ENCODE measurements at places on chromosomes 4 and X.

- no peak for DNase-seq
These were observed 318.7 kb downstream of the SLC7A11 start for GRCh38 chr4:137923494-137923893.

GRCh38 chr4:2402048-2402842 is 16.2 kb downstream of the ZFYVE28 start:
- peak; percentile 84 for DNase-seq

- no peak for DNase-seq
These were observed 2141.7 kb upstream of the TENM3 start for GRCh38 chr4:180101348-180102083.

GRCh38 chr4:123616951-123617461 is 220.4 kb downstream of the SPRY1 start:
- DNase-seq = peak; percentile 53

DNA sequence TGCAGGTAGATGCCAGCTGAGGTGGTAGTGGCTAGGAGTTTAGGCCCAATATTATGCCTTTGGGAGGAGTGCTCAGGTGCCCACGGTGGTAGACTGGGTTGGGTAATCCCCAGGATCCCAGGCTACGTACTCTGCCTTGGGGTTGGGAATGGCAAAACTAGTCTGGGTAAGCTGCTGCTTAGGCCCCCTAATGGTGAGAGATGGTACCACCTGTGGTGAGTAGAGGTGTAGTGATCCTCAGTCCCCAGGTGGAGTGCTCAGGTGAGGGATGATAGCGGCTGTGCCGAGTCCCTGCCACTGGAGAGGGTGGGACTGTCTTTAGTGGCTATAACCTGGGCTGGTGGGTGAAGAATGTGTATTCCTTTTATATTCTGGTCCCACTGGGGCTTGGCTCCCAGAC is 75.2 kb downstream of the IL1RAPL2 start:
- DNase-seq = no peak

DNA sequence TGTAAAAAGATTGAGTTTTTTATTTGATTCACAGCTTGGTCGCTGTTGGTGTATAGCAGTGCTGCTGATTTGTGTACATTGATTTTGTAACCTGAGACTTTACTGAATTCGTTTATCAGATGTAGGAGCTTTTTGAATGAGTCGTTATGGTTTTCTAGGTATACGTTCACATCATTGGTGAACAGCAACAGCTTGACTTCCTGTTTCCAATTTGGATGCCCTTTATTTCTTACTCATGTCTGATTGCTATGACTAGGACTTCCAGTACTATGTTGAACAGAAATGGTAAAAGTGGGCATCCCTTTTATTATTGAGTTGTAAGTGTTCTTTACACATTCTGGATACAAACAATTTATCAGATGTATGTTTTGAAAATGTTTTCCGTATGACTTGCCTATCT is 76.0 kb downstream of the ADGRG4 start:
- no peak for DNase-seq

- DNase-seq = no peak
These were observed 15.6 kb downstream of the ENOX2 start for GRCh38 chrX:130887376-130887775.

DNA sequence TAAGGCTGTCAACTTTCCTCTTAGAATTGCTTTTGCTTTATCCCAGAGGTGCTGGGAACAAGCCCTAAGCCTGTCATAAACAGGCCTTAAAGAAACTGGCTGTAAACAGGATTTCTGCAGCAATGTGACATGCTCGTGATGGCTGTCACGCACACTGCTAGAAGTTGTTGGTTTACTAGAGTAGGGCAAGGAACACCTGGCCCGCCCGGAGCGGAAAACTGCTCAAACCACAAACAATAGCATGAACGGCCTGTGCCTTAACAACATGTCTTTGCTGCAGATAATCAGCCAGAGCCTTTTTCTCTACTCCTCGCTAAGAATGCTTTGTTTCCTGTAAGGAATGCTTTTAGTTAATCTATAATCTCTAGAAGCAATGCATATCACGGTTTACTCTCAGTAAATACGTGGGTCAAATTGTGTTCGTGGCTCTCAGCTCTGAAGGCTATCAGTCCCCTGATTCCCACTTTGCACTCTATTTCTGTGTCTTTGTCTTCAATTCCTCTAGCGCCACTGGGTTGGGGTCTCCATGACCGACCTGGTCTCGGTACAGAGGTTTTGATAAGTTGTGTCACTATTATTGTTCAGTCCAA is 318.3 kb downstream of the GLUD2 start:
- DNase-seq = peak; percentile 23

DNA sequence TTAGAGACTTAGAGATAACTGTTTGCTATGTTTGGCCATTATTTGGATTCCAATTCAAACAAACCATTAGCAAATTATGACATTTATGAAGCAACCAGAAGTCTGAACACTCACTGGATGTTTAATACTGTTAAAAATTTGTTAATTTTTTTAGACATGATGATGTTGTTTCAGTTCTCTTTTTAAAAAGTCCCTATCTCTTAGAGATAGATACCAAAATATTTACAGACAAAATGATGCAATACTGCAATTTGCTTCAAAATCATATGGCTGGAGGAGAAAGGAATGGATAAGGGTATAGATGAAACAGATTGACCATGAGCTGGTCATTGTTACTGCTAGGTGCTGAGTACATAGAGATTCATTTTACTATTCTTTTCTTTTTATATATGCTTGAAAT is 534.6 kb downstream of the BCOR start:
- DNase-seq = no peak

- DNase-seq = peak; percentile 62
These were observed at the start of gene MID1 for GRCh38 chrX:10620121-10620699. MID1 (minus strand) TSS chrX:10620585; CDS start chrX:10567547, 53,038 bp downstream.

- no peak for DNase-seq
These were observed 59.2 kb downstream of the ADGRG2 start for GRCh38 chrX:19063030-19063429.

GRCh38 chr4:86896596-86896995 is 4.4 kb upstream of the C4orf36 start:
- DNase-seq = no peak

DNA sequence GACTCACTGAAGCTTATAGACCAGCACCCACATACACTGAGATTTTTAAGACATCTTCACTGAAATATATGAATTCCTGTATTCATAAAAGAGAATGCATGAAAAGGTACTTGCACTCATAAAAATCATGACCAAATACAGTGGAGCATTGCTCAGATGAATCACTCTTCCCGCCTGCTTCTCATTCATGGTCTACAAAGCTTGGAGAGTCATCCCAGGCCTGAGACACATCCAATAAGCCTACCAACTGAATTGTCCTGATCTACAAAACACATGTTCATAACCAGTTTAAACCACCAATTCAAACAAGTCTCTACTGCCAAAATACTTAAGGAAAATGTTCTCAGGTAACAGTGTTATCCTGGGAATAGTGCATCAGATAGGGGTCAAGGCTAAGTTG is 38.1 kb downstream of the PROM1 start:
- DNase-seq = no peak

DNA sequence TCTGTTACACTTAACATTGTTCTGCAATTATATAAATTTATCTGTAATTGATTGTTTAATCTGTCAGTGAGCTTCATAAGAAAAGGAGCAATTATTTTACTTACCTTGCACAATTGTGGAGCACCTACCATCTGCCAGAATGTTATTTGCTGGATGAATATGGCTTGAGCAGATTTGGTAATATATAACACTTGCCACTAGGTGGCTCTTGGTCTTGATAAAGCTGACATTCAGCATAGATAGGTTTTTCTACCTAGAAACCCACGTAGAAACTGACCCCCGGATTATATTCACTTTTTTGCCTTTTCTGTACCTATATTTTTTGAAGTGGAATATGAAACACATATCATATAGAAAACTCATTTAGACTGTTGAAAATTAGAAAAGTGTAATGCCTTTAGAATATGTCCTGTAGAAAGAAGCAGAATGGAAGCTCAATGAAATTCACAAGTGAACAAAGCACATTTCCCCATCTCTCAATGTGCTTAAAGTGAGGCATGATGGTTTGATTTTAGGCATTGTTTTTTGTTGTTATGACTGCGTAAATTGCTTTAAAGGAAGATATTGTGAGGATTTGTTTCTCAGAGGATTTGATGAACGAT is 9.5 kb downstream of the RBPJ start:
- no peak for DNase-seq

DNA sequence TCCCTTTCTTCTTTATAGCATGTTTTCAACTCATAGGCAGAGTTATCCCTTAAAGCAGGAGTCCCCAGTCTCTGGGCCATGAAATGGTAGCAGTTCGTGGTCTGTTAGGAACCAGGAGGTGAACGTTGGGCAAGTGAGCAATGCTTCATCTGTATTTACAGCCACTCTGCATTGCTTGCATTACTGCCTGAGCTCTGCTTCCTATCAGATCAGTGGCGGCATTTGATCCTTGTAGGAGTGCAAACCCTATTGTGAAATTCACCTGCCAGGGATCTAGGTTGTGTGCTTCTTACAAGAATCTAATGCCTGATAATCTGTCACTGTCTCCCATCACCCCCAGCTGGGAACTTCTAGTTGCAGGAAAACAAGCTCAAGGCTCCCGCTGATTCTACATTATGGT is 39.8 kb downstream of the DTHD1 start:
- no peak for DNase-seq

- no peak for DNase-seq
These were observed 83.5 kb upstream of the PPARGC1A start for GRCh38 chr4:23973308-23973855.

- DNase-seq = no peak
These were observed 49.1 kb downstream of the DHRSX start for GRCh38 chrX:2451501-2452316.

- no peak for DNase-seq
These were observed 330.4 kb downstream of the GBA3 start for GRCh38 chr4:23023121-23023520.

DNA sequence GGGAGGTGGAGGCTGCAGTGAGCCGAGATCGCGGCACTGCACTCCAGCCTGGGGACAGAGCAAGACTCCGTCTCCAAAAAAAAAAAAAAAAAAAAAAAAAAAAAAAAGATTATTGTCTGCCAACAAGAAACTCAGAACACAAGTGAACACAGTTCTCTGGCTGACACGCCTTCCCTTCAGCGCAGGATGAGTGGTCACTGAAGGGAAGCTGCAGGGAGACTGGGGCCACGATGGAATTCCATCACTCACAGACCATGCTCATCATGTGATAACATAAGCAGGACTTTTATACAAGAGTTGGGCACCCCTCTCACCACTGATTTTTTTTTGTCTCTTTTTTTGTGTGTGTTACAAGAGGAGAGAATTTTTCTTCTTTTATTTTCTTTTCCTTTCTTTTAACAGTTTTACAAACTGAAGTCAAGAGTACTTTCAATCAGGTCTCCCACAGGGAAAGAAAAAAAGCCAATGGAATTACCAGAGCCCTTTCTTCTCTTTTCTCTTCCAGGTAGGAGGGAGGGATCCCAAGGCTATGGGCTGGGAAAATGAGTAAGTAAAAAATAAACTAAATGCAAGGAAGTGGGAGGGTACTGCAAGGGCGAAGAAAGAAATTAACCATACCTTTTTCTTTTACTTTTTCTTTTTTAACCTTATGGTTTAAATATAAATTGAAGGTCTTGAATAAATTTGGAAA is 435.6 kb downstream of the GPM6A start:
- DNase-seq = no peak

DNA sequence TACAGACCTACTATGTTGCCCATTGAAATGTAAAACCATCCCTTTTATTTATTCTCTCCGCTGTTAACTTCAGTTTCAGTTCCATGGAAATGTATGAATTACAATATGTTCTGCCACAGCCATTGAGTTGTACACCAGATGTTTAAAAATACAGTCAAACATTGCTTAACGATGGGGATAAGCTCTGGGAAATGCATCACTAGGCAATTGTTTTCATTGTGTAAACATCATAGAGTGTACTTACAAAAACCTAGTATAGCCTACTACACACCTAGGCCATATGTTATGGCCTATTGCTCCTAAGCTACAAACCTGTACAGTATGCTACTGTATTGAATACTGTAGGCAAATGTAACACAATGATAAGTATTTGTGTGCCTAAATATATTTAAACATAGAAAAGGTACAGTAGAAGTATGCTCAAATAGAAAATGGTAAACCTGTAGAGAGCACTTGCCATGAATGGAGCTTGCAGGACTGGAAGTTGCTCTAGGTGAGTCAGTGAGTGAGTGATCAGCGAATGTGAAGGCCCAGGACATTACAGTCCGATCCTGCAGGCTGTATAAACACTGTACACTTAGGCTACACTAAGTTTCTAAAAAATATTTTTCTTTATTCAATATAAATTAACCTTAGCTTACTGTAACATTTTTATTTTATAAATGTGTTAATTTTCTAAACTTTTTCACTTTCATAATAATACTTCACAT is 2.7 kb upstream of the PF4V1 start:
- no peak for DNase-seq

DNA sequence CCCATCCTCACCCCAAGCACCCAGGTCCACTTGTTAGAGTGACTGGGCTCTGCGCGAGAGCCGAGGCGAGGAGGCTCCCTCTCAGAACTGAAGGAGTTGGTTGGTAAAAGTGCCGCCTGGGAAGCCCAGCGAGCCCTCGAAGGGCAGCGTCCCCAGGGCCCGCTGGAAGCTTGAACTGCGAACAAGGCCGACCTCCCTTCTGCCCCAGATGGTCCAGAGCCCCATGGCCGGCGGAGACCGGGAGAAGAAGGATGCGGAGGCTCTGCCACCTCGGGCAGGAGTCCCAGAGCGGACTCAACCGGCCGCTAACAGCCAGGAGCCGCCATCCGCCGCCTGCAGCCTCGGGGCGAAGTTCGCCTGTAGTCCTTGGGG is 116.3 kb upstream of the TEX13C start:
- DNase-seq = no peak

- DNase-seq = no peak
These were observed 66.1 kb downstream of the PHKA2 start for GRCh38 chrX:18917831-18918230.

- DNase-seq = no peak
These were observed 330.3 kb downstream of the CBLL2 start for GRCh38 chrX:22603060-22603459.

DNA sequence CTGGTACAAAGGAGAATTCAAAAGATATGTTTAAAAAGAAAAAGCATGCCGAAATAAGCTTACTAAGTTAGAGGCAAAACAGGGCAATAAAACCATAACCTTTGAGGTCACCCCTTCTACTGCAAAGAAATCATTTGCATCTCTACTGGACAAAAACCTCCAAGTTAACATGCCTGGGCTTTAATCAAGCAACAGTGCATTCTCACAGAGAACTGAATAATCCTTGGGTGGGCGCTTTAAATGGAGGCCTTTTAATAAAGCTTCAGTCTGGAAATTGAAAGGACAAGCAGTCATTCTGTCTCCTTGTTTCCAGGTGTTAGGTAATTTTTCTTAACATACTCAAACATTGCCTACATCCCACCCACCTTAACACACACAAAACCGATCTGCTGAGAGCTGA is 34.6 kb upstream of the SMS start:
- no peak for DNase-seq
